Lung (tissue), 17 donors: ENCODE measurements at places on chromosomes 3 and 15.
A peak's percentile ranks its signal among the peaks of the same experiment; 100 is the strongest.

GRCh38 chr15:87846746-87847145 lies 409.8 kb downstream of the NTRK3 start:
- no peak for DNase-seq

- no peak for DNase-seq
Observed at GRCh38 chr15:77406846-77407245, 13.1 kb downstream of the PEAK1 start.

- no peak for DNase-seq
Observed at GRCh38 chr3:30742796-30743619, 136.6 kb downstream of the TGFBR2 start.

GRCh38 chr3:136343873-136344555 lies 93.9 kb downstream of the PCCB start:
- DNase-seq, result peak; percentile 49

DNA sequence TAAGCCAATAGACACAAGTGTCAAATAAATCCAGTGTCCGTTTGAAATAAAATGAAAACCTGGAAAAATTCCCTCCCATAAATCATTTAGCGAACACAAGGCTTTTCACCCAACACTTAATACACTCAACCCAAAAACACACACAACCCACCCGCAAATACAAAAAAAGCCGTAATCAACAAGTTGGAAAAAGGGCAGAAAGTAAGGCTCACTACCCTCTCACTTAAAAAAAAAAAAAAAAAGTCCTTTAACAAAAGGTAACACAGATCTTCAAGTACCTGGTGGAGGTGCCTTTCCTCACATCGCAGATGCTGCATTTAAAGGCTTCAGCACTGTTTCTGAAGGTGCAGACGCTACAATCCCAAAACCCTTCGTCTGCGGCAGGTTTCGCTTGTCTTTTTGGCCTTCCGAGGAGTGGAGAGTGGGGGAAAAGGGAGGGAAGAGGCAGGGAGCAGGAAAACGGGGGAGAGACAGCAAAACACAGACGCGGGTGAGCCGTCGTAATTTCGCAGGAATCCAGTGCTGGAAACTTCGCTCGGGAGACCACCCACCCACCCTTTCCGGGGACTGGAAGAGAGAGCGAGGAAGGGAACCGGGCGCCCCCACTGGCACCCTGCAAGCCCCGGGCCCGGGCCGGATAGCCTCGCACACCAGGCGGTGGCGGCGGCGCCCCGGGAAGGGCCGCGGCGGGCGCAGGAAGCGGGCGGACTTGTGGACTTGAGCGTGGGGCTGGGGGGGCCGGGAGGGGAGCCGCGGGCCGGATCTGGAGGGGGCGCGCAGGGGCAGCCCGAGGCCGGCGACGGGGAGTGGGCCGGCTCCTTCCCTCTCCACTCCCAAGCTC lies 401.8 kb downstream of the SHQ1 start:
- peak; percentile 70 for DNase-seq

GRCh38 chr3:81838457-81838856 lies 77.0 kb upstream of the GBE1 start:
- no peak for DNase-seq

DNA sequence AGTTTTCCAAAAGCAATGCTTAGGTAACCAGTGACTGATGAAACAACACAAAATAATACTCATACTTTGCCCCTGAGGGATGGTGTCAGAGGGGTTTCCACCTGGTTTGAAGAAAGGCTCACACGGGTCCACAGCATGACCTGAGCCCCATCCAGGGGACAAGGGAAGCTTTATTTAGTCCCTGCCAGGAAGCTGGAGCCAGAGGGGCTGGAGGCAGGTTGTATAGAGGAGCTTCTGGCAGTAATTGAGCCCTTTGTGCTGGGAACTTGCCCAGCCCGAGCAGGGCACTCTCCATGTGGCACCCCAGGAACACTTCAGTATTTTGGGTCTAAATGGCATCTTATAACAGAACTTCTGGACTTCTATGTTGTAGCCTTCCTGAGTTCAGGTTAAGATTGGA lies 39.2 kb upstream of the EPHB1 start:
- DNase-seq, result no peak

DNA sequence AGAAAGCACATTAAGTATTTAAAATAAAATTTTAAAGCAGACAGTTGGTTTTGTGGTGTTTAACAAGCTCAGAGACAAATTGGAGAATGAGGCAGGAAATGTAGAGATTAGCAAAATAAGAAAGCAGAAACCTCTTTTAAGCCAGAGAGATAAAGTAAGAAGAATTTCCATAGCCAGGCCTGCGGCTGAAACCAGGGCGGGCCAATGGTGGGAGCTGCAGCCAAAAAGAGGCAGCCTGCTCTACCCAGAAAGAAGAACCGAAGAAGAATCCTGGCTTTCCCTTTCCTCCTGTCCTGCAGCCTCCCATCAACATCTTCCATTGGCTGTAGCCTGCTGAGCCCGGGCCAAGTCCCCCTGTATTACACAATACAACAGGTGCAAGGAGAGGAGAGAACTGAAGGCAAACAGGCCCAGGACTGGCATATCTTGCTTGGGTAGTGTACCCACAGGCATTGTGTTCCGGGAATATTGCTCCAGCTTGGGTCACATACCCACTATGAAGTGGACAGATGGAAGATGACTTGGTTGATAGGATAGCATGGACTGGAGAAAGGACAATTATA lies 11.5 kb upstream of the TFG start:
- no peak for DNase-seq

DNA sequence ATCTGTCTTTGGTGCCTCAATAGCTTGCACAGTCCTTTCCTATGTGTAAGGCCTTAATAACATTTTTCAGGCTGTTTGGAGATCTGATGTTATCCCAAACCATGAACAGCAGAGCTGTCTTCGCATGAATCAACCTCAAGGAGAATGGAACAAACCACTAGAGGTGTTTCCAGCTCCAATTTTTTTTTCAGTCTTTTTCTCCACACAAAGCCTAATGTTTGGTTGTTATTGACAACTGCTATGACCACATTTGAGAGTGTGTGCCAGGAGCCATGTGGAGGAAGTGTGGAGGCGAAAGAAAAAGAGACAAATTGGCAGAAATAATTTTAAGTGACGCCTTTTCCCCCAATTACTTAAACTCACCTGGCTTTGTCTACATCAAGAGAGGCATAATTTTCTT lies 38.7 kb downstream of the RTP4 start:
- no peak for DNase-seq

GRCh38 chr15:68644996-68645395 lies 66.2 kb downstream of the CORO2B start:
- DNase-seq, result no peak

- DNase-seq, result peak; percentile 22
Observed at GRCh38 chr3:147318900-147319299, 87.4 kb downstream of the ZIC4 start.

GRCh38 chr3:144364737-144365136 lies 393.1 kb downstream of the DIPK2A start:
- DNase-seq, result no peak

- no peak for DNase-seq
Observed at GRCh38 chr15:48940508-48940907, 23.2 kb downstream of the SHC4 start.

DNA sequence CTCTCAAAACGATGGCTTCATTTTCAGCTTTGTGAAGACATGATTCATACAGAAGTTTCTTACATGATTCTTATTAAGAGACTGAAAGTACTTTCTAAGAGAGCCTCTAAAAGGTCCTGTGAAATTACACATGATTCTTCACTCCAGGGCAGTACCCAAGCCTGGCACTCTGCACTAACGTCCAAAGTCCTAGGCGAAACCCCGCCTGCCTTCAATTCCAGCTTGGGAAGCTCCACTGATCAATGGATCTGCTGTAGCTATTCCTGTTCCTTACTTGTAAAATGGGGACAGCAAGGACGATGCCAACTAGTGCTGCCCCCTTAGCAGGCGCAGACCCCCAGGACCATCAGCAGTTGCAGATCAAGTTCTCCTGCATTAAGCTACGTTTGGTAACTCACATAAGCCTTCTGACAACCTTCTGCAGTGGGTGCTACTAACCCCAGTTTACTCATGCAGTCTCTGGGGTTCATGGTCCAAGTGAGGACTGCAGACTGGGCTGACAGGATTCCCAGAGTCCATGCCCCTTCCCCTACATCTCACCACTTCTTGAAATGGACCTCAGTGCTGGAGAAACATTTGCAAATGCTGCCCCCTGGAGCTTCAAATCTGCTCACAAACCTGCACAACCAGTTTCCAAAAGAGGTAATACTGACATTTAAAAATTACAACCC lies 10.6 kb downstream of the CHCHD4 start:
- peak; percentile 49 for DNase-seq

DNA sequence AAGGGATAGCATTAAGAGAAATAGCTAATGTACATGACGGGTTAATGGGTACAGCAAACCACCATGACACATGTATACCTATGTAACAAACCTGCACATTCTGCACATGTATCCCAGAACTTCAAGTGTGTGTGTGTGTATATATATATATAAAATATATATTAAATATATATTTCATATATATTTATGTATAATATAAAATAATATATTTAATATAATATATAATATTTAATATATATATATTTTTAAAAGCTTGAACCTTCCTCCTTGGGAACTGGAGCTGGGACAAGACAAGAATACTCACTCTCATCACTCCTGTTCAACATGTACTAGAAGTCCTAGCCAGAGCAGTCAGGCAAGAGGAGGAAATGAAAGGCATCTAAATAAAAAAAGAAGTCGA lies 149.3 kb downstream of the UNC13C start:
- no peak for DNase-seq

DNA sequence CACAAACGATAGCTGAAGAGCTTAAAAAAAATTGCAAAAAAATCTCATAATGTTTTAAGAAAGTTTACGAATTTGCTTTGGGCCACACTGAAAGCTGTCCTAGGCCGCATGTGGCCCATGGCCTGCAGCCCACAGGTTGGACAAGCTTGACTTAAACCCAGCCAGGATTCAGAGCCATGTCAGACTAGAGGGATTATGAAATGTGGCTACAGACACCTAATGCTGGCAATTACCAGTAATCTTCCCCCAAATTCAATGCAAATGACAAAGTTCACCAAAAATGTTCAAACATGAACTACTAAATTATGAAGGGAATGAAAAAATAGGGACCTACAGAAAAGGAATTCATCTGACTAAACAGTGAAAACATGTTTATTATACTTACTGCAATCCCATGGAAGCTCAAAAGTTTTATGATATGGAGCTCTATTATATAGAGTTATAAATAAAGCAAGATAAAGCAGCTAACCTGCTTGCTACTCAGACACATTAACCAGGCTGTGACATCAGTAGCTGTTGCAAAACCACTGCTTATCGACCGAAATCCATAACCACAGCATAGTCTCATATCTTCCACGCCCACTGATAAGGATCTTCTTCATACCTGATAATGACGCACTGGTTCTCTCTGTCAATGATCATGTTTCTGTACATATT lies 49.2 kb downstream of the LDHAL6B start:
- DNase-seq, result no peak

- peak; percentile 44 for DNase-seq
Observed at GRCh38 chr3:65713016-65713415, 325.7 kb downstream of the MAGI1 start.
